ENCODE measurements at places on chromosomes 5 and 9.

DNA sequence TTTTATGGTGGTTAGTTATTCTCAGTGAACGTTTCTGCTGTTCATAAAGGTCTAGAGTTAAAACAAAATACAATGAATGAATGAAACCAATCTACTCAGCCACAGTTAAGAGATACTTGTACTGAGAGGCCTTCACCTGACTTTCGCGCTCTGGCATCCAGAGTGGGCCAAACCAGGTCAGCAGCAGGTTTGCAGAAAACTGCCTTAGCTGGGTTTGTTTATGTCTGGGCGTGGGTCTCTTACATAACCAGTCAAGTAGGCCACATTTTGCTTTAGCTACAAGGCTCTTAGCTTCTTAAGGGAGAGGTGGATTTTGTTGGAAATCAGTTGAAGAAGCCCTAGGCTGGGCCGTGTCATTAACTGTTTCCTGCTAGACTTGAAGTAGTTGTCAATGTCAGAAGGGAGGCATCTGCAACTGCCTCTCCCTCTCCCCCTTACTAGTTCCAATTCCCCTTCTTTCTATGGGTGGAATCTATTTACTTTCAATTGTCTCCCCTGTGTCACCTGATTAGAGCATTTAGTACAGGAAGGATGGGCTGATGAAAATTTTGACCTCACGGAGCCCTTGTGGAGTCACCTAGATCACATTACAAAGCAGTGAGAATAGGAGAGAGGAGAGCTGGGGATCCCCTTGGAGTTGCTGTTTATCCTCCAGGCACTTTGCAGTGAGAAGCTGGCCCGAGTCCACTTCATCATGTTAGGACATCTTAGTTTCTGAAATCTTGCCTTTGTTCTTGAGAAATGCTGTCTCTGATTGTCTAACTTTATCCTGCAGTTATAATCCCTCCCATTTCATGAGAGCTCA lies 200.5 kb downstream of the ARHGEF28 start:
- DNase-seq = no peak

- peak; percentile 35 for DNase-seq
These were observed 138.2 kb downstream of the FGF1 start for GRCh38 chr5:142547445-142548380.

DNA sequence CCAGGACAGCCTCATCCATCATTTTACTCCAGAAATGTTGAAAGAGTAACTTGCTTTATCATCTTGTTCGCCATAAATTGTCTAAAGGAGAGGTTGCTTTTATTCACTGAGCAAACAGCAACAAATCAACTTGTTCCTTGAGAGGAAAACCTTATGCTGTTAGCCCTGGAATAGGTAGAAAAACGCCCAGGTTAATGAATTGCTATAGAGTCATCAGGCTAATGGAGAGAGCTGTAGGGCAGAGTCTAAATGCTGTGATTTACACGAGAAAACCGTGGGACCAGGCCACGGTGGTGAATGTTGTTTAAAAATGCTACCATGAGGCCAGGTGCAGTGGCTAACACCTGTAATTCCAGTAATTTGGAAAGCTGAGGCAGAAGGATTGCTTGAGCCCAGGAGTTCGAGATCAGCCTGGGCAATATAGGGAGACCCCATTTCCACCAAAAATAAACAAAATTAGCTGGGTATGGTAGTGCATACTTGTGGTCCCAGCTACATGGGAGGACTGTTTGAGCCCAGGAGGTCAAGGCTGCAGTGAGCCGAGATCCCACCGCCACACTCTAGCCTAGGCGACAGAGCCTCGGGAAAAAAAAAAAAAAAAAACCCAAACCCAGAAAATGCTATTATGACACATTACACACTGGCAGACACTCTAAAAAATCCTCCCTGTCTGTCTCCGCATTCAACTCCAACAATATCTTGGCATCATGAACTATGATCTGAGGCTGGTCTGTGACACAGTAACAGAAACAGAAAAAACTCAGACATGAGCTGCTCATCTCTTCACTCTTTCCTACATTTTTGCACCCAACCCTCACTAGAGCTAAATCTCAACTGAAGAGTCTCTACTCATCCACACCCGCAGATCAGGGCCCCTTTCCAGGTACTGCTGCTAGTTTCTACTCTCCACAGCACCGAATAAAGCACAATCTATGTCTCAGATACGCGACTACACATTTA lies 118.6 kb upstream of the RETREG1 start:
- DNase-seq = no peak

GRCh38 chr9:14957109-14957508 lies 46.9 kb upstream of the FREM1 start:
- DNase-seq = no peak

DNA sequence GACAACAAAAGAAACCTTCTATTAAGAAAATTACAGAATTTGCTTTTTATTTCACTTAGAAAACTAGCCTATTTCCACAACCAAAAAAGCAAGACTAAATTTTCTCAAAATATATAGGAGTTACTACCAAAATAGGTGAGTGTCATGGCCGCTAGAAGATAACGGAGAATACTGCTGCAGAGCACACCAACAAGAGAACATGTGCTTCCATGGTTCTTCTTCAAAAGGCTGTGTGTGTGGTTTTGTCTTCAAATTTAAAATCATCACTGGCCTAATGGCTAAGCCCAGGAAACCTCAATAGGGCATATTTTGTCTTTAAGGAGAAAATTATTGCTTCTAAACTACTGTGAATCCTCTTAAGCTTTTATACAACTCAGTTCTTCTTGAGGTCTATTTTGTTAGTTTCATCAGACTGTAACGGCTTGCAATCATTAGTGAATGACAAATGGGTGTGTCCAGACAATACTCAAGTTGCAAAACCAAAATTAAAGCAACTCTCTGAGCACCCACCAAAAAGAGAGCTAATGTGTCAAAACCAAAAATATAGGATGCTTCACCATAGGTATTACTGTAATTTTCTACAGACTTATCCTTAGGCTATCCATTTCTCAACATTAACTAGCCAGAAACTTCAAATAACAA lies 3.3 kb downstream of the SETX start:
- DNase-seq = no peak

DNA sequence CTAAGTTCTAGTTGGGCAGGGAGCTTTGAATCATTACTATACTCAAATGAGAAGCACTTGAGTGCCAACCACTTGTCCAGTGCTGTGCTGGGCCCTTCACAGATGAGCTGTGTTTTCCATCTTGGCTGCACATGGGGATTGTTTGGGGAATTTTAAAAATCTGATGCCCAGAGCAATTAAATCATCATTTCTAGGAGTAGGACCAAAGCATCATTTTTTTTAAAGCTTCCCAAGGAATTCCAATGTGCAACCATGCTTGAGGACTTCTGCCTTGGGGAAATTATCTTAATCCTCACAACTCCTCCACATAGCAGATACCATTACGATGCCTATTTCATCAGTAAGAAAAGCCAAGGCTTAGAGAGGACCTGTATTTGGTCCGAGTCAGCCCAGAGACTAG lies 131.4 kb downstream of the TMEM174 start:
- no peak for DNase-seq

DNA sequence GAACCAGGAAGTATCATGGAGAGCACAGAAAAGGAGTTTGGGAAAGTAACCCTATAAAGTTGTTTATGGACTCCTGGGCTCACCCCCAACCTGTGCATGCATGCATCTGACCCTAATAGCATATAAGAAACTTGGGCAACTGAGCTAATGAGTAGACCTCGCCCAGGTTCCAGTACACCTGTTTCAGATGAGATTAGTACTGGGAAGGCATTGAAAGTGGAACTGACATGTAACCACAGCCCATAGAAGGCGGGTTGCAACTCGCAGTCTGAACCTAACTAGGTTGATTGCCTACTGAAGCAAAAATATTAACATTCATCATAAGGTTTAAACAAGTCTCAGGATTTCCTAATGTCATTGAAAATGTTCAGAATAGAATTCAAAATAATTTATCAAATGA lies 87.0 kb downstream of the WNK2 start:
- no peak for DNase-seq

DNA sequence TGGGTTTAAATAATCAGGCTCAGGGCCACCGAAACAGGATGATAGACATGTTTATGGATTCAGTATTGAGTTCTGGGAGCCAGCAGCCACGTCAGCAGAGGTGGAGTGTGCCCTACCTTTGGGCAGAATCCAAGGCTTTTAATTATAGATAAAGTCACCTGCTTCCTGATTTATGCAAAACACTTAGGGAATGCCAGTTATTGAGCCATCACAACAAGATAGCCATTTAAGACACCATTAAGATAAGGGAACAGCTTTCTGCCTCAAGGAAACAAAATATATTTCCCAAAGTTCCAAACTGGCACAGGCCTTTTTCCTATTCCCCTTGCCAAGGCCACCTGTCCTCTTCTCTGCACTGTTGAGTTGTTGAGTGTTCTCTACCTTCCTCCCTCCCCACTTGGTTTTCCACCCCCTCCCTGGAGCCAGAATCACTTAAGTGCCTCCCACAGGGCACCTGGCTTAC lies 2.4 kb downstream of the CCL28 start:
- DNase-seq = no peak

GRCh38 chr5:150765799-150766169 lies 7.0 kb upstream of the DCTN4 start:
- no peak for DNase-seq

DNA sequence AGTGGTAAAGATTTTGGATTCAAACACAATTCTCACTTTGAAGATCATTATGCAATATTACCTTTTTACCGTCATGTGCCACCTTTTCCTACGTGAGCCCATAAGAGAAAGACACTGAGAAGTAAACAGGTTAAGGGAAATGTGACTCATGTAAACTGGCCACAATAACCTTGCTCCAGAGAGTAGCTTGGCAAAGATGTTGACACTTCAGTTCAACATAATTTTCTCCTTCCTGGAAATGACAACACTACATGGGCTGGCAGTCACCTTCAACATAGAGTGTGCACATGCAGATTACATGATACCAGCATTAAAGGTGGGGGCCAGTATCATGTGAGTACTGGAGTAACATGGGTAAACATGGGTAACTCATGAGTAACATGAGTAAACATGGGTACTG lies 141.9 kb downstream of the CDK5RAP2 start:
- no peak for DNase-seq

- no peak for DNase-seq
These were observed 38.9 kb upstream of the STX17 start for GRCh38 chr9:99867536-99867935.

GRCh38 chr5:91128604-91129003 lies 254.5 kb downstream of the ARRDC3 start:
- no peak for DNase-seq

- DNase-seq = no peak
These were observed 43.1 kb downstream of the P4HA2 start for GRCh38 chr5:132184588-132184987.

DNA sequence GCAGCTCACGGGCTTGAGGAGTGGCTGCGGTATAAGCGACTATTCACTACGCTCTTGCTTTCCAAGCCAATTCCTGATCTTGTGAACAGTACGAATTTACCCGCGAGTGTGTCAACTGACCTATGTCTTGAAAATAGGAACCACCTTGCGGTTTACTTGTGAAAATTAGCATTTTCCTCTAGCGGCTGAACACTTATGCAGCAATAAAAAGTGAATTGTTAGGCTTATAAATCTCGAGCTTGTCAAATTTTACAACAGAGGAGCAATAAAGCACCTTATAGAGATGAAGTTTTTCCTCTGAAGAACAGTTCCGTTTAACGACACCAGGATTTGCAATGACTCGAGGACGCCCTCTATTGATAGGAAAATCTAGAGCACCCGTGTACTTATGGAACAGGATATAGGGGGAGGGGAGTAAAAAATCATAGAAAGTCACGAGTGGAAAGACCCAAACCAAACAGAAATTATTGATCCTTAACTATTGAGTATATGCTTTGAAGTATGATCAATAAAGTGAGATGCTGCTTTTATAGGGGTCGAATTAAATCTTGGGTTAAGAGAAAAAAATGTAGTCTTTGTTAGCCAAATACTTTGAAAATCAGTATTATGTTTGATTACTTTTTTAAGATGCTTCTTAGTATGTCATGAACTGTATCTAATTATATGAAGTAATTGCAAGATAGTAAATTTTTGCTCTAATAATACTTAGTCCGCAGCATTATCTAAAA lies 1.9 kb upstream of the RGMB start:
- DNase-seq = peak; percentile 80

DNA sequence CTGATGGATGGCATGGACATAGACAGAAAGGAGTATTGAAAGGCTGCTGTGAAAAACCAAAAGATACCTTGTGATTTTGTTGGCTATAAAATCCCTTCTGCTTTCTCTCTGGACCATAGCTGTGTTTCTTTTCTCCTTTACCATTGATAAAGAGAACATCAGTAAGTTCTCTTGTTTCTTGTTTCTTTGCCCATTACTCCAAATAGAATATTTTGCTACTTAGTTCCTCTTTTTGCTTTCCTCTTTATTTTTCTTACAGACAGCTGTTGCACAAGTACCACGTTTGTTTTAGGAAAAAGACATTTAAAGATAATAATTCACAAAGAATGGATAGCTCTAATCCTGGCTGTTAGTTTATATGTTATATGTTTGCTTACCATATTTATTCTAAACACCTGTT lies 1129.2 kb downstream of the DTWD2 start:
- DNase-seq = no peak

GRCh38 chr5:150159741-150160179 lies 4.1 kb upstream of the PDGFRB start:
- DNase-seq = peak; percentile 77

DNA sequence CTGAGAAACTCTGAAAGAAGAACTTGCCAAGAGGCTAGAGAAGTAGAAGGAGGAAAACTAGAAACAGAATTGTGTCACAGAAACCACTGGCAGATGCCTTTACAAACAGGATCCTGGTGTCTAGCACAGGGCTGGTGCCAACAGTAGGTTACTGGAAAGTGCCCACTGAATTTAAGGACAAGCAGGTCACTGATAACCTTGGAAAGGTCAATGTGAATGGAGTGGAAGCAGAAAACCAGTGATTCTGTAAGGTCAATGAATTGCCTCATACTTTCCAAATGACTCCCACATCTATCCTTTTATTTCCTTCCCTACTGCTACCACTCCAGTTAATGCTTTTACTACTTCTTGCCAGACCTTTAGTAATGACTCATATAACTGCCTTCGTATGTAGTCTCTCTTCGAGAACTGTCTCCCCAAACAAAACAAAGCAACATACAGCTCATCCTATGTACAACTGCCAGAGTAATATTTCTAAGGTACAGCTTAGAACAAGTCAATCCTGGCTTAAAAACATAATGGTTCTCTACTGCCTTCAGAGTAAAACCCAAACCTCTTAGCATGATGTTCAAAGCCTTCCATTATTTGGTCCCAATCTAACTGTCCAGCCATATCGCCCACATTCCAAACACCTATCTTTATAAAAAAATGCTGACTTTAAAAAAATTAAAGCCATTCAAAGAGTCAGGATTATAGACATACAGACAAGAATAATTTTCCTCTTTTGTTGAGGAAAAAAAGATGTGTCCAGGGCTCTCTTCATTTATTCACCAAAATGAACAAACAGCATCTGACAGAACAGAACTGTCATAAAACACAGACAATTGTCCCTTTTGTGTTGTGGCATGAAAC lies 52.5 kb downstream of the NR3C1 start:
- DNase-seq = no peak

- no peak for DNase-seq
These were observed 362.7 kb upstream of the RFX3 start for GRCh38 chr9:3888497-3888858.

- DNase-seq = no peak
These were observed 25.1 kb downstream of the BARX1 start for GRCh38 chr9:93930070-93930469.
